Kasumi-1 (cell line): ENCODE measurements at places on chromosomes 3 and 15.

DNA sequence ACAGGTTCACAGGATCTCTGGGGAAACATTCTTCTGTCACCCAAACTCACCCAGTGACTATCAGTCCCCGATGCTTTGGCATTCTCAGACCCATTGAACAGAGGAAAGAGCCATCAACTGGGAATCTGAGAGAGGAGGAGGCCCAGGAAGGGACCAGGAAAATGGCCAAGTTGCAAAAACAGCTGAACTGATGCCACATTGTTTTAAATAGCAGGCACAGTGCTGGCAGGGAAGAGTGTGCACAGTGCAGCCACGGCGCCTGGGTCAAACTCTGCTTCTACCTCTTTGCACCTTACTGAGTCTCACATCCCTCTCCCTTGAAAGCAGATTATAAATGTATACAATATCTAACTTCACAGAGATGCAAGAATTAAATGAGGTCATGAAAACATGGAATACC, 66.4 kb downstream of the SRGAP3 start:
- DNase-seq: no peak

GRCh38 chr15:73822998-73823397, 50.4 kb upstream of the TBC1D21 start:
- DNase-seq: no peak

DNA sequence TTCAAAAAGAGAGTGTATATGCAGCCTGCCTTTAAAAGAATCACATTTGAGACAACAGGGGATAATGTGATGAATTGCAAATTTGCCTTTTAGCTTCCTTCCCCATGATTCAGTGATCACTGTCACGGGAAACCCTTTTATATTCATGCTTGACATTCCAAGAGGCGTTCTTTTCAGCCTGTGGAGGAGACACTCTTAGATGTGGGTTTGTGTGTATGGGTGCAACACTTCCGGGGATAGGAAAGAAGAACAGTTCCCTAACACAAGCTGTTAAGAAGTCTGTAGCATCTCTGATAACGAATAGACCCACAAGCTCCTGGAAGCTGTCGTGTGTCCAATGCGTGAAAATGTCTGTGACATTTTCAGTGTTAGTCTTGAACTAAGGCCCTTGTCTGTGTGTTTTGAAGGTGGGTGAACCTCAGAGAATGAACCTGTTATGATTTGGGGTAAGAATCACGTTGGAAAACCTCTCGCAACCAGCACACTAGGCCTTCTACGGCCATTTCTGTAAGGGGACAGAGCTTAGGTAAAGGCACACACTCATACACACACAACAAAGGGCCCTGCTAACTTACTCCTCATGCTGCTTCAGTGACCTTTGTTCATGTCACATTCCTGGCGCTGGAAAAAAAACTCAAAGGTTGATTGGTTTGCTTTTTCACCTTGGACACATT, 229.2 kb upstream of the ST8SIA2 start:
- peak; percentile 77 for DNase-seq

DNA sequence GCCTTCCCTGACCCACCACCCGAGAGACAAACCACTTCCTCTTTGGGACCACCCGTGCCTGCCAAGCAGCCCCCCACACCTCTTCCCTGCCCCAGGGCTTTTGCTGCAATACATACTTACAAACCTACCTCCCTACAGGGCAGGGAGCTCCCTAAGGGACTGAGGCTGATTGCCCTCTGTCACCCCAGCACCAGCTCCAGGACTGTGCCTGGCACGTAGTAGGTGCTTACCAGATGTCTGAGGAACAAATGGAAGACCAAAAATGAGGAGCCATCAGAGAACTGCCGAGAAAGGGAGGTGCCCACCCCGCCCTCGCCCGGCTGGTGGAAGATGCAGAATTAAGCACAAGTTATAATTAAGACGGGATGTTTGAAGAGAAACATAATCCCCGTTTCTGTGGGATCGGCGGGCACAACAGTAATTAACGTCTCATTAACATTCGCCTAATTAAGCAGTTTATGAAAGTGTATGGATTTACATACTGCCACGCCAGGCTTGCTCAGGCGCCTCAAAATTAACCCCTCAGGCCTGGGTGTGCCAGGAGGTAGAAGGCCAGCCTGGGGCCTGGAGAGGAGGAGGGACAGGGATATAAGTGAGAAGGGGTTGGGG, 130.1 kb upstream of the LINGO1 start:
- no peak for DNase-seq

GRCh38 chr3:181616088-181617070, 95.3 kb upstream of the SOX2 start:
- DNase-seq: no peak

DNA sequence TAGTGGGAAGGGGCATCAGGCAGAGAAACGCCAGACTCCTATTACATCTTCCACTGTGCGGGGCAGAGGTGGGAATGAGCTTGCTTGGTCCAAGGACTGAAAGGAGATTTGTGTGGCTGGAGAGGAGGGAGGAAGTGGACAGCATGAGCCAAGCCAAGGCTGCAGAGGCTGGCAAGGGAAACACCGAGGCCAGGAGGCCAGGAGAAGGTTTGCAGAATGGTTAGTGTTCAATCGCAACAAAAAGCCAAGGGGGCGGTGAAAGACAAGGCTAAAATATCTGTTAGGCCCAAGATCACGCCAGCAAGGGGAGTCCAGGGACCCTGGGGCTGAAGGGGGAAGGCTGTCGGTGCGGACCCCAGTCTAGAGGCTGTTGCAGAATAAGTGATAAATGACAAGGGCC, 75.8 kb downstream of the CPN2 start:
- no peak for DNase-seq

DNA sequence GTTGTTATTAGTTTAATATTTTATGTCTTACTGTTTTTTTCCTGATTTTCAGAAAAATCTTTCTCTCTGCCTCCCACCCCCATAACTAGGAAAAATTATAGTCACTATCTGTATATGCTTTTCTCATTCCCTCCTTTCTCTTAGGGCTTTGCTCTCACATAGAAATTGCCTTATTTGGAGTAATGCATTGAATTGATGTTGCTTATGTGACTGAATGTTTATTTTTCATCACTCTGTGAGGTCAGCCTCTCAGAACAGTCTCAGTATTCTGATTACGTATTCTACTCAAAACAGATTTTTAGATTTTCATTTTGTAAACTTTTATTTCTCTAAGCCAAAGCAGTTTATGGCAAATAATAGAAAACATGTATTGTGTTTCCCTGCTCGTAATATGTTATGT, 121.0 kb downstream of the SLMAP start:
- DNase-seq: no peak

DNA sequence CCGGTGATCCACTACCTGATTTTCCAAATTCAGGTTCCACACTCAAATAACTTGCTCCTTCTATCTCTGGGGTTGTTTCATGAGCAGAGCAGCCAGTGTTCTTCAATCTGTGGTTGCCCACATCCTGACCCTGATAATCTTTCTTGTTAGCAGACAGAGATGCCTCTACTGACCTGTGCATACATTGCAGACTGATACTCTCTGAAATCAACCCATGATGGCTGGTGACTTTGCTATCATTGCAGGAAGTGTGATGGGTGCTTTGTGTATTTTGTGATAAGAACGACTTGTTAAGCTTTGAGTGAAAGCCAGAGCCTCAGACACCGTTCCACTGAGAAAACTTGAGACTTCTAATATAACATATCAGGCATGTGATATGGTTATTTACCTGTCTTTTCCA, 39.9 kb downstream of the GATM start:
- no peak for DNase-seq

DNA sequence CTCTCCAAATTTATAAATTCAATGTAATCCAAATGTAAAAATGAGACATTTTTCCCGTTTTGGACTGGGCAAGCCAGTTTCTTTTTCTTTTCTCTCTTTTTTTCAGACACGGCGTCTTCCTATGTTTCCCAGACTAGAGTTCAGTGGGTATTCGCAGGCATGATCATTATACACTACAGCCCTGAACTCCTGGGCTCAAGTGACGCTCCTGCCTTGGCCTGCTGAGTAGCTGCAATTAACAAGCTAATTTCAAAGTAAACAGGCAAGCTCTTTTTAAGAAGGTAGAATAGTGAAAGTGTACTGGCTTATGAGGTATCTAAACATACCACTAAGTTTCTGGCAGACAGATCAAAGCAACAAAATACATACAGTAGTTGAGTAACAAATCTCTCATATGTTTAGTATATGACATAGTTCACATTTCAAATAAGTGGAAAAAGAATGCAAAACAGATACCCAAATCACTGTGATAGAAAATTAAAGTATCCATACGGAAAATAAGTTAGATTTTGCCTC, 13.5 kb downstream of the HIGD1A start:
- no peak for DNase-seq

DNA sequence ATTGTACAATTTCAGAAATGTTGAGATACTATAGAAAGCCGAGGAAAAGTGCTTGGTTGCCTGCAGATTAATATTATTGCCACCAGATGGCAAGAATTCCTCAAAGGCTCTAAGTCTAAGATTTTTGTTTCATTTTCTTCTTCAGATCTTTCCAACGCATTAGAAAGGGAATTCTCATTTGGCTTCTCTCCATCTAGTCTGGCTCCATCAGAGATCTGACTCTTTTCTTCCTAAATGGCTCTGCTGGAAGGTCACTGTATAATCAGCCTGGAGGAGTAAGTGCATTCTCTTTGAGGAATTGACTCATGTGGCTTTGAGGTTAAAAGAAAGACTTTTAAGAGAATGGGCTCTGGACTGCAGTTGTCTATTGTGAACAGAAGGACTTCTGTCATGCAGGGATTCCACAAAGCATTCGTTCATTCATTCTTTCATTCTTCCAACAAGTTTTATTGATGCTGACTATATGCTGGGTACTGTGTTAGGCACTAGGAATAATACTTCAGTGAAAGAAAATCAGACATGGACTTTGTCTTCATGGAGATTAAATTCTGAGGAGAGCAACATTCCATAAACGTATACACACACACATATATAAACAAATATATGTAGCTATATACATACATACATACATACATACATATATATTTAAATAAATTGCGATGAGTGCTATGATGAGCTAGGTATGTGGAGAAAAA, 55.3 kb downstream of the SLC28A2 start:
- DNase-seq: peak; percentile 25

DNA sequence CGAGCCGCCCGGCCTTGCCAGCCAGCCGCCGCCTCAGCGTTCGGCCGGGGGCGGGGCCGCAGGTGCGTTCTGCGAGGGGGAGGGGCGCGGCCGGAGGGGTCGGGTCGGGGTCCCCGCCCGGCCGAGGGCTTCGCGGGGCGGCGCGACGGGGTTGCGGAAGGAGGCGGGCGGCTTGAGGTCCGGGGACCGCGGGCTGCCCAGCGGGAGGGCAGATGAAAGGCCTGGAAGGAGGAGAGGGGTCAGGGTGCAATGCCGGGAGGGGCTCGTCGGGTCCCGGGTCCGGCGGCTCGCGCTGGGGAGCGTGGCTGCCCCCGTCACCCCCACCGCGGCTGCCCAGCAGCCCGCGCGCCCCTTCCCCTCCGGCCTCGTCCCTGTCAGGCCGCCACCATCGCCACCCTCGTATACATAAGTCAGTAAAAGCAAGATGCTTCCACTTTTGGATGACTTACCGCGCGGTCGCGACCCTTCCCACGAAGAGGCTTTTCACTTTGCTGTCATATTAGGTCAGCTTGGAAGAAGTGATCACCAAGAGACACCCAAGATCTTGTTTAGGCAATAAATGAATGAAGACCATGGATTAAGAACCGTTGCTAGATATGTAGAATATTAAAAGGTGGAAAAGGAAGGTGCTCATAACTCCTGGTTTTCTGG, 620 bp upstream of the ANP32A start:
- DNase-seq: no peak

DNA sequence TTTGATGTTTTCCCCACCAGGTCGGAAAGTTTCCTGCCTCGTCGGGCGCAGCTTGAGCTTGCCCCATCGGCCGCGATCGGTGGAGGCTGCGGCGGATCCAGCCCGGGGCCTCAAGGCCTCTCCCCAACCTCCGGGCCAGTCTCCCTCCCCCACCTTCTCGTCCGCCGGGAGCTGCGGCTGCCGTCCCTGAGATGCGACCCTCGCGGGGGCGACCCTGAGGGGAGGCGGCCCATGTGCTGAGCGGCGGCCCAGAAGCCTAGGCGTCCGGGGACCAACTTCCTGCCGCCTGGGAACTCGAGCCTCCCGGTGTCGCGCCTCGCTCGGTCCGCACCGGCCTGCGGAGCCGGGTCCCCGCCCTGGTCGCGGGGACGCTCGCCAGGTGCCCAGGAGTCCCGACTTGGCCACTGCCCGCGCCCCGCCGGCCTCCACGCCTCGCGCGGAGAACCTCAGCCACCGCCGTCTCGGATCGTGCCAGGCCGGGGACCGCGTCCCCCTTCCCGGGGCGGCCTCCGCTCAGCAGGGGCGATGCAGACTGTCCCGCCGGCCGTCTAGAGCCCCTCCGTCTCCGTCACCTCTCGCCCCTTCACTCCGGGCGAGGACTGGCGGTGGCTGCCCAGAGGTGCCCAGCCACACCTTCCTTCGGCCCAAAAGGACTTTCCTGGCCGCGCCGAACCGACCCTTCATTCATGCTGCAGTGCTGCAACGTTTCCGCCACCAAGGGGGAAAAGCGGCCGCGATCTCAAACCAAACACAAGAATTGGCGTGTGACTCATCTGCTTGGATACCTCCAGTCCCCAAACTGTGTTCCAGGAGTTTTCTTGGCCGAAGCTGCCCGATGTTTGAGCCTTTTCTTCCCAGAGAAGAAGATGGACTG, 656 bp downstream of the SLMAP start:
- DNase-seq: peak; percentile 39

DNA sequence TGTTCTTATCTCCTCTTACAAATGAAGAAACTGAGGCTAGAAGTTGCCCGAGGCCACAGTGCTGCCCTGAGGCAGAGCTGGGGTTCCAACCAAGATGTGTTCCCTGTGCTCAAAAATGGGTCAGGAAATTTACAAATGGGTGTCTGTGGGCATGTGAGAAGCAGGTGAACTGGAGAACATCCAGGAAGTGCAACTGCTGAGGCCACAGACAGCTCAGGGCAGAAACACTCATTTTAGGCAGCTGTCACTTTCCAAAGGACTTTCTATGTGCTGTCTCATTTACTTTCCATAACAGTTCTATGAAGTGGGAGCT, 47.2 kb upstream of the ATP2B2 start:
- DNase-seq: no peak

DNA sequence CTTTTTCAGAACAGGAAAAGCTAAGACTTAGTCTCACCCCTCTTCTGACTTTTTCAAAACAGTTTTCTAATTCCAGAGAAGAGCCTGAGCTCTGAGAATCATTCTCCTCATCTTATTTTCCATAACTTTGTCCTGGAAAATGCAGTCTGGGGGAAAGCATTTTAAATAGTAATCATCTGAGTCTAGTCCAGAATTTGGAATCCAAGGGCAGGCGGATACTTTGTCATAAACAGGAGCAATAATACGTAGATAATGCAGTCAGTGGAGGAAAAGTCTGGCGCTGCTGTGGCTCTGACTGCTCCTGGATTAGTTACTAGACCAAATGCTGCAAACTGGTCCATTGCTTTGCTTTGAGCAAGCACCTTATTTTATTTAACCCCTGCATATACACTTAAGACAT, 285.0 kb downstream of the THSD4 start:
- DNase-seq: no peak

DNA sequence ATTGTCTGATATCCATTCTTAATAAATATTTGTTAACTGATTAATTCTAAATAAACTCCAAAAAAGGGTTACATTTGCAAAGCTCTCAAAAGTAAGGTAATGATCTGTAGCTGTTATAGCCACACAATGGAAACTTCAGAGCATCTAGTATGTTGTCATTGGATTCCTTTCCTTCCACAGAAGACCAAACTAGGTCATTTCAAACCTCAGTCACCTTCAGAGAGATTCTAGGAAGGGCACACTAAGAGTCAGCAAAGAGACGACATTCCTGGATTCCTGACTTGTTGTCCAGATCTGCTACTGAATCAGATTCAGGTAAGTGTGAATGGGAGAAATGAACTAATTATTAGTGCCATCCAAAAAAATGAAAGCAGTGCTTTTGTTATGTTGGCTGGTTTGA, 3.0 kb upstream of the COL8A1 start:
- DNase-seq: no peak

GRCh38 chr3:49673121-49673714, 933 bp upstream of the APEH start:
- no peak for DNase-seq
